Stimulated activated CD8-positive, alpha-beta memory T cell treated with anti-CD3 and anti-CD28 coated beads, Interleukin-7, amount 100 ng/mL, for 1 hour (primary cell): ENCODE measurements at places on chromosomes 5 and 9.

- DNase-seq: no peak
Observed at GRCh38 chr9:19030899-19031298, 2.1 kb downstream of the SAXO1 start.

GRCh38 chr5:1515921-1516571 is 7.7 kb downstream of the LPCAT1 start:
- no peak for DNase-seq

DNA sequence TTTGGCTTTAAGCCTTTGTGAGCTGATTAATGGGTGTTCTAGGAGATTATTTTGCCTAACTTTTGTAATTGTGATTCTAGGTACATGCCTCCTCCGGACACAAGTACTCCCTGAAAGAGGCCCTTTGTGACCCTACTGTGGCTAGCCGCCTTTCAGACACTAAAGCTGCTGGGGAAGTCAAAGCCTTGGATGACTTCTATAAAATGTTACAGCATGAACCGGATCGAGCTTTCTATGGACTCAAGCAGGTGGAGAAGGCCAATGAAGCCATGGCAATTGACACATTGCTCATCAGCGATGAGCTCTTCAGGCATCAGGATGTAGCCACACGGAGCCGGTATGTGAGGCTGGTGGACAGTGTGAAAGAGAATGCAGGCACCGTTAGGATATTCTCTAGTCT is 13.6 kb downstream of the ITGA1 start:
- no peak for DNase-seq

- no peak for DNase-seq
Observed at GRCh38 chr5:83167538-83167937, 90.2 kb downstream of the XRCC4 start.

DNA sequence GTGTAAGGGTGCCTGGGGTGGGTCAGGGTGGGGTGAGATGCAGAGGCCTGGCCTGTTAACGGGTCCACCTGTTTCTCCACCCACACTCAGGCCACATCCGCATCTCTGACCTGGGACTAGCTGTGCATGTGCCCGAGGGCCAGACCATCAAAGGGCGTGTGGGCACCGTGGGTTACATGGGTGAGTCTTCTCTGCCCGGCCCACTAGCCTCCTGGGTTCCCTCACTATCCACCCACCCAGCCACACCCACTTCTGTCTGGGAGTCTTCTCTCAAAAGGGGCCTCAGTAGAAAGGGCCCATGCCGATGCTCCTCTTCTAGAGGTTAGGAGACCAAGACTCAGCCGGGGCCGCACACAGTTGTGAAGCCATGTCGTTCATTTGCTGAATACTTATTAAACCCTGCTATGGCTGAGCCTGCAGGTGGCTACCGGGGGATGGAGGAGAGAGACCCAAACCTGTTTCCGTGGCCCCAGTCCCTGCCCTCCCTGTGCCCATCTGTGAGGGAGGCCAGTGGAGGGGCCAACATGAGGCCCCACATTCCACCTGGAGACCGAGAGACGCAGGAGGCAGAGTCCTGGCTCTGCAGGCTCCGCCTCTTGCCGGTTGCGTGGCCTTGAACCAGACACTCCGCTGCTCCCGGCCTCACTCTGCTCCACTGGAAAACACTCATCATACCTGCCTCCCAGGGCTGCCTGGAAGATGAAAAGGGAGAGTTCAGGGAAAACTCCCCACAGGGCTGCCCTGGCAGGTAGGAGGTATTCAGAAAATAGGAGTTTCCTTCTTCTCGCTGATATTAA is 8.7 kb downstream of the GRK6 start:
- no peak for DNase-seq

DNA sequence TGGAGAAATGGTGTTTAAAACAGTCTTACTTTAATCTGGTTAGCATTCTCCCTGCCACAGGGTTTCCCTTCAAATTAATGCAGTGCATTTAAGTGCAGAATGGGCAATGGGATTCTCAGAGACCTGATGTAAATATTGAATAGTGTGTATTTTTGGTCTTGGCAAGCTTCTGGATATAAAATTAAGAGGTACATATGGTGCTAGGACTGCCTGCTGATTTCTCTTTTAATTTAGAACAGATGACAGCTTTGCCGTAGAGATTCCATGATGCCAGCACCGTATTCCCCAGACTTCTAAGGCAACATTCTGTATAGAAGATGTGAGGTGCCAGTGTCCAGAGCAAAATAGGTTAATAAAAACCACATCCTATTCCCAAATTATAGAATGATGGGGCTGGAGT is 1.9 kb downstream of the MTAP start:
- no peak for DNase-seq

DNA sequence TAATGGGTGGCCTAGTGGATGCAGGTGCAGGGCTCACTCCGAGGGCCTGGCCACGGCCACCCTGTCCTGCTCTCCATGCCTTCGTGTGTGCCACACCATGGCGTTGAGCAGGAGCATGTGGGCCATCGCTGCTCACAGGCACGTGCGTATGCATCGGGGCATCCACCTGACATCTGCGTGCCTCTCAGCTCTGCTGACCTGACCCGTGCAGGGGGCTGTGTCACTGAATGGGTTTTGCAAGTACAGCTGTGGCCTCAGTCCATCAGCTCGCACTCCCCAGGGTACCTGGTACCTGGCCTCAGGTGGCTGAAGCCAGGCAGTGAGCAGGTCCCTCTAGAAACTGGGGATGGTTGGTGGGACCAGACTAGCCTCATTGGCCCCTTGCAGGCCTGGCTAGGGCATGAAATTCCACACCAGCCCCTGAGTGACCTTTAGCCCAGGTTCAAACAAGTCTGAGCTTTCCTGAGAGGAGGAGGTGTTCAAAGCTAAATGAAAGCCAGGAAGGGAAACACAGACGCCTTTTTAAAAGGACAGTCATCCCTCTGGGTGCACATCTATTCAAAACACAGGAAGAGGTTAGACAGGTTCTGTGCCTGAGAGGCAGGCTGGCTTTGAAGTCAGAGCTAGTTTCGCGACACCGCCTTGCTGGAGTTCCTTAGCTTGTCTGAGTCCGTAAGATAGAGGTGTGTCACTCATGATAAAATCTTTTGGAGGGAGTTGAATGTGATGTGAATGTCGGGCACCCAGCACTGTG is 74.0 kb downstream of the MACROH2A1 start:
- DNase-seq: no peak

DNA sequence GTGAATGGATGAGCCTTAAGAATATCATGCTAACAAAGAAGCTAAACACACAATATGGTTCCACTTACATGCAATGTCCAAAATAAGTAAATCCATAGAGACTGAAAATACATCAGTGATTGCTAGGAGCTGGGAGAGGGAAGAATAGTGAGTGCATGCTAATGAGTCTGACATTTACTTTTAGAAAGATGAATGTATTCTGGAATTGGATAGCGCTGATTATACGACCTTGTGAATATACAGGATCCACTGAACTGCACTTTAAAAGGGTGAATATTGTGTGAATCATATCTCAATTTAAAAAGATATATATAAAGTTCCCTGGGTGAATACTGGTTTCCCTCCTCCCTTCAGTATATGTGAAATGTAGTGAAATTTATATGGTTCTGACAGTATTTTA is 46.2 kb downstream of the LOX start:
- no peak for DNase-seq

DNA sequence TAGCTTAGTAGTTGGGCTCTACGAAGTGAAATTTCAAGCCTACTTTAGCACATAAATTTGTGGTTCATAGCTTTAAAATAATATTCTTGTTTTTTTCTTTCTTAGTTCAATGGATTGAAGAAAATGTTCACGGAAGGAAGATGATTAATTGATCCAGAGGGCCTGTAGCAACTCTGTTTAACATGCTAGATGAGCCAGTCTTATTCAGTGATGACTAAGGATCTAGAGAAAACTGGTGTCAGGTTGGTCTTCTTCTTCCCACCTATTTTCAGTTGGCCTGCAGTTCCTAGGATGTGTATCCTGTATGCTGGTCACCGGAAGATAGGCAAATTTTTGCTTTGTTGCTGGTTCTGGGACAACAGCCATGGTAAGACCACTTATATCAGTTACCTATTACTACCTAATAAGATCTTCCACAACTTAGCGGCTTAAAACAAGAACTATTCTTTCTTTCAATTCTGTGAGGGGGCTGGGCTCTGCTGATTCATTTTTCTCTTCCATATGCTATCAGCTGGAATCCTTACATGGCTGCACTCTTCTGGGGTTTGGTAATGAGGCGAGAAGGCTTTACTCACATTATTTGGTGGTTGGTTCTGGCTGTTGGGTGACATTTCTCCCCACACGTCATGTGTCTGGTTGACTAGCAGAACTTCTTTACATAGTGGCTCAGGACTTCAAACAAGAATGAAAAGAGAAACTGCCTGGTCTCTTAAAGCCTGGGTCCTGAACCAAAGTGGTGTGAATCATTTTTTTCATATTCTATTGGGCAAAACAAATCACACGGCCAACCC is 182.7 kb upstream of the ACTBL2 start:
- no peak for DNase-seq

DNA sequence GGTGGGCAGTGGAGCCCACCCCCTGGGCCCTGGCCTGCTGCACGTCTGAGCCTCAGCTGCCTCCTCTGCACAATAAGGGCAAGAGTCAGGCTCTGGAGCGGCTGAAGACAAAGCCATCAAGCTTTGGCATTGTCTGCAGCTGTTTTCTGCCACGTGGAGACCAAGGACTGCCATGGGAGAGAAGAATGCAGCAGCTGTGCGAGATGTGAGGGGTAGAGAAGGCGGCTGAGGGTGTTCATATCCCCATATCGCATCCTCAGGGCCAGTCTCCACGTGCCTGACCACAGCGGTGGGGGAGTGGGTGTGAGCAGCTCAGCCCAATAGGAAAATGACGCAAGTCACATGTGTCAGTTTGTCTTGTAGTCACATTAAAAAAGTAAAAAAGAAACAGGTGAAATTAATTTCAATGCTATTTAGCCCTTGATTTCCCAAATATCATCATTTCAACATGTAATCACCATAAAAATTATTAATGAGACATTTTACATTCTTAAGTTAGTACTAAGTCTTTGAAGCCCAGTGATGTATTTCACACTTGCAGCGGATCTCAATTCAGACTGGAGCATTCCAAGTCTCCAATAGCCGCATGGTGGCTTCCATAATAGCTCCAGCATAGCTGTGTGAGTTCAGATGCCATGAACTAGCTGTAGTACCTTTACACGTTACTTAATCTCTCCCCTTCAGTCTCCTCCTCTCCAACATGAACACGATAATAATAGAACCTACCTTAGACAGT is 6.6 kb downstream of the C1QTNF2 start:
- no peak for DNase-seq

DNA sequence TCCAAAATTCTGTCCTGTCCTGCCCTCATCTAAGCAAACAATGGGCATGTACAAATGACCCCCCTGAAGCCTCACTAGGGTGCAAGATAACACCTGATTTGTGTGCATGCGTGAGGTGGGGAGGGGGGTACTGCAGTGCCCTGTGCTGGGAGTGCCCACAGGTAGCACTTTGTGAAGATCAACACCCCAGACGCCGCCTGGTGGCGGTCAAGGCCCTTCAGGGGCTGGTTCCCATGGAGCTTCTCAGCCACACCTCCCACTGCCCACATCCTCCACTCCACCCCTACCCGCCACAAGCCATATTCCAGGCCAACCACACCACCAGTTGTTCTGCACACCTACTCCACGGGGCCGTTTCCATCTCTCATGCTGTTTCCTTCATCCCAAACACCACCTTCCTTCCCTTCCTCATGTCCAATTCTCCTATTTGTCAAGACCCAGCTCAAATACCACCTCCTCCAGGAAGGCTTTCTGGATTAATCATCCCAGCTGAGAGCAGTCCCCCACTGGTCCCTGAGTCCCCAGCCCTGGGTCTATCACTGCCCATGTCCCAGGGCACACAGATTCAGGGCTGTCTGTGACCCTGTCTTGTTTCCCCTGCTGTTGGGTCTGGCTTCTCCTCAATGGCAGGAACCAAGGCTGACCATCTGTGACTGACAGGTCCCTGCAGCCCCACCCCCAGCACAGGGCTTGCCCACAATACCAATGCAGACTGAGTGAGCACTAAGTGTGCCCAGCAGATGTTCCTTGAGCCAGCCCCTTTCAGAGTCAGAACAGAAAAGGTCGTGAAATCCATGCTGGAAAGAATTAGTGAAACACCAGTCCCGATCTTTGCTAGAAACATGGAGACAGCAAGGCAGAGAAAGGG is 178.4 kb downstream of the PAX5 start:
- DNase-seq: no peak

GRCh38 chr5:14054965-14055963 is 87.9 kb upstream of the TRIO start:
- no peak for DNase-seq

DNA sequence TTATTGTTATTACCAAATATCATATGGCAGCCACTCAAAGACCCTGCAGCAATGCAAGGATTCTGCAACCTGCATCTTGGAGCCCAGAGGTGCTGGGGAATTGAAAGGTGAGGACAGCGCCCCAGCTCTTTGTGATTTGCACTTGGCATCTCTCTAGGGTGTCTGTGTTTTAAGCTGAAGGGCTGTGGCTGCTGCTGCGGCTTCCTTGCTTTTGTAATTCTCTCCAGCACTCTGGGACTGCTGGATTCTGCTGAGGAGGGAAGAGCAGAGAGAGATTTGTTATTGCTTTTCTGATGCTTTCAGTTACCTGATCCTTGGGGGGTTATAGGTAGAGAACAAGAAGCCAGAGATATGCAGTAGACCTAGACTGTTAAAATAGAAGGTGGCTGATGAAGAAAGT is 562.4 kb downstream of the EBF1 start:
- no peak for DNase-seq

DNA sequence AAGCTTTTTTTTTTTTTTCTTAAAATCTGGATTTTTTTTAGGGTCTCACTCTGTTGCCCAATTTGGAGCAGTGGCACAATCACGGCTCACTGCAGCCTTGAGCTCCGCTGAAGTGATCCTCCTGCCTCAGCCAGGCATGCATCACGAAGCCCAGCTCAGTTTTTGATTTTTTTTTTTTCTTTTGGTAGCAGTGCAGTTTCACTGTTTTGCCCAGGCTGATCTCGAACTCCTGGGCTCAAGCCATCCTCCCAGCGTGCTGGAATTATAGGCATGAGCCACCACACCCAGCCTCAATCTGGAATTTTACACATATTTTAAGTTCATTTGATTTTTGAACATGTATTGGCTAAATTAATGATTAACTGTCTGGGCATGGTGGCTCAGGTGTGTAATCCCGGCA is 36.3 kb downstream of the TRIO start:
- no peak for DNase-seq

- no peak for DNase-seq
Observed at GRCh38 chr5:38618154-38618553, 61.7 kb upstream of the LIFR start.
